Karpas-422 (cell line): ENCODE measurements at places on chromosomes 2 and 18. TPM values are rescaled to one million over a fixed set of nuclear protein-coding genes. Genes with fewer than 3 reads are reported as not detected.

Gene MOCOS
- total RNA-seq = not detected in 2 replicates

DNA sequence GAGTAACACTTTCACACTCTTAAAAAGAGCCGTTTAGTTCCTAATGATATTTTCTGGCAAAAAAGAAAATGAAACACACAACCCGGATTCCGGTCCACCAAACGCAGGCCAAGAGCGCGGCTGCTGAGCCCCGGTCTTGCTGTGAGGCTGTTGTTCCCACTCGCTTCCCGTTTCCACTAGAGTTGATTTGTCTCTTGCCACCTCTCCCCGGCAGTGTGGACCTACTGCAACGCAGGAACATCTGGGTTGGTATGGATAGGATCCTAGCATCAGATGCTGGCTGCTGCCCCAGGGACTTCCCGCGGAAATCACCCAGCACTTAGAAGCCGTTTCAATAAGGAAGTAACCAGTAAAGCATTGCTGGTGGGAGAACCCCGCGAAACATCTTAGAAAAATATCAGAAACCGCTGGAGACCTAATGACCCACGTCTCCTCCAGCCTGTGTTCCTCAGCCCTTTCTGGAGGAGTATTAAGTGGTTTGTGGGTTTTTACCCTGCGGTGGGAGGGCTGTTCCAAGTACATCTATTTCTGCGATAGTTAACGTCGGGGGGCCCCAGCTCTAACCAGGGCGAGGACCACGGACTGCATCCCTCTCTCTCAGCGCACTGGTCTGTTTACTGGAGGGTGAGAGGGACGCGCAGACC is 939 bp downstream of the DOCK10 start:
- DNase-seq = no peak

Gene COL4A3
- 0.04 and 0.60 TPM in 2 replicates for total RNA-seq

- DNase-seq = no peak
These were observed 519.9 kb downstream of the KCNJ3 start for GRCh38 chr2:155218292-155218924.

- DNase-seq = no peak
These were observed 113.6 kb downstream of the RNF144A start for GRCh38 chr2:7030810-7031209.

Gene CD302
- total RNA-seq = not detected in 2 replicates
